CMK (cell line): ENCODE measurements at places on chromosomes 12 and 14.

GRCh38 chr14:97575677-97576076, 778.5 kb downstream of the VRK1 start:
- DNase-seq = no peak

GRCh38 chr12:130787041-130787440, 52.0 kb downstream of the STX2 start:
- no peak for DNase-seq

DNA sequence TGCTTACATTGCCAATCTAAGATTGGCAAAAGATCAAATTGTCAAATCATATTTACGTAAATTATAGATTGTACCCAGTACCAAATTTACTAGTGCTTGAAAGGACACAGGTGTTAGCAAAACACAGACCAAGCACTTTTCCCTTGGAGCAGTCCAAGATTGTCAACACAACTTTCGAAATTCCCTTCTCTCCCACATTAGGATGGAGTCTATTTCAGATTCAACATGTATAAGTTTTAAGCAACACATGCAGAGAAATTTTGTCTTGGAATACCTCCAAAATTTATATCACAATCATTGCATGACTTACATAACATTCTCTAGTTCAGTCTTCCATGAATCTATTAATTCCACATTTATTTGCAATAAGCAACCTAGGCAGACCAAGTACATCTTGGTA, 74.9 kb upstream of the SLCO1C1 start:
- DNase-seq = no peak

DNA sequence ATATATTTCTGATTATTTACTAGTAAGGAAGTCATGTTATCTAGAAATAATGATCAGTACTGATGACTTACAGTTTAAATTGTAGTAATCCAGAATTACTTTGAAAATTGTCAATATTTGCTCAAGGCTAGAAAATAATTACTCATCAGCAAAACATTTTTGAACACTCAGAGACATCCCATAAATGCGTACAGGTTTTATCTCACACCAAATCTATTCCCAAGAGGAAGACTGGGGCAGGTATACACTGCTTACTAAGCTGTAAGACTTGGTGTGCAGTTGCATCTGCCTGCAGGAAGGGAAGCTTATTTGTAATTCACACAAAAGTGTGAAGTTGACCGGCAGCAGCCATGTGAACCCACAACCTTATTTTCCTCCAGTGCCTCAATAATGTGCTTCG, 146.4 kb downstream of the CCER1 start:
- no peak for DNase-seq

GRCh38 chr12:63753743-63754142, 26.0 kb upstream of the RXYLT1 start:
- no peak for DNase-seq

- no peak for DNase-seq
These were observed 35.3 kb downstream of the FBRSL1 start for GRCh38 chr12:132525011-132525832.

GRCh38 chr14:88559852-88560251, 3.0 kb upstream of the ZC3H14 start:
- DNase-seq = no peak

DNA sequence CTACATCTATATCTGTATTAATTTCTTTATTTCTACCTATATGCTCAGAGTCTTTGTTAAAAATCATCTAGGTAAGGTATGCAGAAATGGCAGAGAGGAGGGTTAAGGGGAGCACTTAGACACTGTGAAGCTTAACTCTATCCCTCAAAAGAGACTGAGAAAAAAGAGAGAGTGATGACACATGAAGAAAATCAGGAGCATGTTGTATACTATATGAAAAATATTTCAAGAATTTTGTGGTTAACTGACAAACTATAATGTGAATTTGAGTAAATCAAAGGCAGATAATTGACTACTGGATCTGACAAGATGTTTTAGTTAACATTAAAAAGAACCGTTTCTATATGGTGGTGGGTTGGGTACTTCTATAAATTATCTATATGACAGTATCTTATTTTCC, 1814.2 kb upstream of the SEL1L start:
- DNase-seq = no peak

DNA sequence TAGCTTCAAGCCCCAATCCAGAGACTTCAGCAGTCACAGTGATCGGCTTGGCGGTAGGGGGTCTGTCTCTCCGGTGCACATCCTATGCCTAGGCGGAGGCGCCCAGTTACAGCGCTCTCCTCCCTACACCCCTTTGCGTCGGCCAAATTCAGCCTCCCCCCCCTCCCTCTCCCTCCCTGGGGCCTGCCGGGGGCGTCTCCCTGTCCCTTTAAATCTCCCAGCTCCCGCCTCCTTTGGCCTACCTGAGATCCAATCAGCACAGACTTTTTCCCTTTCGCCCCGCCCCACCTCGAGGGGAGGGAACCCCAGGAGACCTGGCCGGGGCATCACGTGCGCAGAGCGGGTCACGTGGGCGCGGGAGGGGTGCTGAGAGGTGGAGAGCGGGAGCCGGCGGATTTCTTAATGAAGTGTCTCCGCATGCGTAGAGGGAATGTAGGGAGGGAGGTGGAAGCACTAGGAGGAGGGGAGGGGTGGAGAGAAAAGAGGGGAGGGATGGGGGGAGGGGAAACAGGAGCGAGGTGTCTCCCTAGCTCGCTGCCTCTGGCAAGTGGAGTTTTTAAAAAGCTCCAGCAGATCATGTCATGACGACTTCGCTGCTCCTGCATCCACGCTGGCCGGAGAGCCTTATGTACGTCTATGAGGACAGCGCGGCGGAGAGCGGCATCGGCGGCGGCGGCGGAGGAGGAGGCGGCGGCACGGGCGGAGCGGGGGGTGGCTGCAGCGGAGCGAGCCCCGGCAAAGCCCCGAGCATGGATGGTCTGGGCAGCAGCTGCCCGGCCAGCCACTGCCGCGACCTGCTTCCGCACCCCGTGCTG, at the start of gene HOXC13:
Gene HOXC13 (plus strand): TSS at position 506 of the 815 bp plus-strand sequence. CDS start 76 bp downstream, at position 582.
- no peak for DNase-seq

GRCh38 chr12:122753319-122753650, 661 bp downstream of the DENR start:
- no peak for DNase-seq

DNA sequence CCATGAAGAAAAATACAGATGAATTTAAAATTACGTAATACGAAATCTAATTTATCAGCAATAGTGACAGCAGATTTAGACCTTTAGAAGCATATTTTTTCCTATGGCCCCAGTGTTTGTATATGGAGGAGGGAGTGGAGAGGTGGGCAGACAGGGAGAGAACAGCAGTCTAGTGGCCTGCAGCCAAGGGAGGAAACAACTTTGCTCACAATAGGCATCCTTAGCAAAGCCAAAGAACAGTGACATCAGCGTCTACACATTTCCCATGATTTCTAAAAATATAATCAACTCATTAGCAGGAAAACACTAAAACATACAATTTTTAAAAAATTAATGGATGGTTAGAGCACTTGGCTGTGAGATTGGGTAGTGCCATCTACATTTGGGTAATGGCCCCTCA, 622.6 kb upstream of the ATP2B1 start:
- no peak for DNase-seq

DNA sequence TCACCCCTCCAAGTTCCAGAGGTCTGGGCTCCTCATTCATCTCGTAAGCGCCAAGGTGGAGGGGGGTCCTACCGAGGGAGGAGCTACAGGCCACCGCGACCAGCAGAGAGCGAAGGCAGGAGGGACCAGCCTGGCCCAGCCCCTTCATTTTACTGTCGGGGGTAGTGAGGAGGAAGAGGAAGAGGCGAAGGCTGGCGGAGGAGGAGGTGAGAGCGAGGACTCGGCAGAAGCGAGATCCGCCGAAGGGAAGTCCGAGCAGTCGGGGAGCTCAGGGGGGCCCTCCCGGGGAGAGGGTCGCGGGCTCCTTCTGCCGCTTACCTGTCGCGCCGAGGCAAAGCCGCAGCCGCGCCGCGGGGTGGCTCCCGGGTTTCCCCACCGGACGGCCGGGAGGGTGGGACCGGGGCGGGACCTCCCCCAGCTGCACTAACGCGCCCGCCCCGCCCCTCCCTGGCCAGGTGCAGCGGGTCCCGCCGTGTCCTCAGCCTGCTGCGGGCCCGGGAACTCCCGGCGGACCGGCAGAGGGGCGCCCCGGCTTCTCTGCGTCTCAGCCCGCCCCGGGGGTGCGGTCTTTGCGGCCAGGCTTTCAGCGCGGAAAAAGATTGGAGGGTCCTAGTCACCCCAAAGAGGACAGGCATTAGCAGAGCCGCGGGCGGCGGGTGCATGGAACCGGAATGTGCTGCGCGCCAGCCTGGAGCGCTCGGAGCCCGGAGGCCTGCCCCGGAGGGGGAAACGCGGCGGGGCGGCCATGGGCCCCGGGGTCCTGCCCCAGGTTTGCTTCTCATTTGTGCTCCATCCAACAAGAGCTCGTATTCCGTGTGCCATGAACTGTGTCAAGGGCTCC, at the start of gene GALNT6:
Gene GALNT6 (minus strand): TSS at position 124 of the 841 bp plus-strand sequence. CDS start 11,625 bp downstream, outside the sequence.
- DNase-seq = peak; percentile 87

- no peak for DNase-seq
These were observed 319.2 kb upstream of the DDHD1 start for GRCh38 chr14:53472306-53472705.

DNA sequence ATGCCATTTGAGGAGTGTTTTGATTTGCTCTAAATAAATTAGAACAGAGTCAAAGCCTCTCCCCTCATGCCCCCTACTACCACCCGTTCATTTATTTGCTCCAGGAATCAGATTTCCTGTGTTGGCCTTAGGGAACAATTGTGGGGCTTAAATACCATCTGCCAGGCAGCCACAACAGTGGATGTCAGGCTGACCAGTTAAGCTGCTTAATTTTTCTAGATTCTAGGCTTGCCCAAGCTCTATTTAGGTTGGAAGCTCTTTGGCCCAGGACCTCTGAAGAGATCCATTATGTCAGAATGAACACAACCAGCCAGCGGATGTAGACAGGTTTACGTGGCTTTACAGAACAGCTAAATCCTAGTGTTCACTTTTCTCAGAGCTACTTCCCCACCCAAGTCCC, 1.0 kb upstream of the TIMELESS start:
- no peak for DNase-seq

GRCh38 chr12:57372233-57372632, 58.6 kb downstream of the R3HDM2 start:
- no peak for DNase-seq

DNA sequence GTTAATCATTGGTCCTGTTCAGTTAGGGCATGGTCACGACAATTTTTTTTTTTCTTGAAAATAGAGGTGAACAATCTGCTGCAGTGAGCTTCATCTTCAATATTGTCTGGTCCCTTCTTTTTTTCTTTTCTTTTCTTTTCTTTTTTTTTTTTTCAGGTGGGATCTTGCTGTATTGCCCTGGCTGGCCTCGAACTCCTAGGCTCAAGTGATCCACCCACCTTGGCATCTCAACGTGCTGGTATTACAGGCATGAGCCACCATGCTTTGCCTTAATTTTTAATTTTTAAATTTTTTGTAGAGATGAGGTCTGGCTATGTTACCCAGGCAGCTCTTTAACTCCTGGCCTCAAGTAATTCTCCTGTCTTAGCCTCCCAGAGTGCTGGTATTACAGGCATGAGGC, 36.5 kb downstream of the MIPOL1 start:
- DNase-seq = no peak

DNA sequence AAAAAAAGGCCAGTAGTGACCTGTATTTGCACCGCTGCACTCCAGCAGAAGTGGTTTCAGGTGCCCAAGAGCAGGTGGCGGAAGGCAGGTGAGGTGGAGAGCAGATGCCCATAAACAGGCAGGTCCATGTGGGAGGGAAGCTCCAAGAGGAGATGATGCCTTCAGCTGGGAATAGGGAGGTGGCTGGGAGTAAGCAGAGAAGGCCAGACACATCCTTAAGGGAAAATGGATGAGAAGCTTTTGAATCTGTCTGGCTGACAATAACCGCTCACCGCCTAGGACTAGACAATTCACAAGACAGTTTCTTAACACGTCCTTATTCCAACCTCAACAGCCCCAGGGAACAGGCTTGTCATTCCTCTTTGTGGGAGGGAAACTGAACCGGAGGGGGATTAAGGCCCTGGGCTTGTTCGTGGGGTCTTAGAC, 43.9 kb upstream of the PLEKHG6 start:
- DNase-seq = no peak

GRCh38 chr12:8698132-8698851, 501 bp downstream of the RIMKLB start:
- peak; percentile 33 for DNase-seq

GRCh38 chr14:69719501-69719951, 47.4 kb upstream of the SRSF5 start:
- no peak for DNase-seq

GRCh38 chr12:3713483-3713882, 39.4 kb downstream of the CRACR2A start:
- DNase-seq = no peak

GRCh38 chr12:131387281-131388163, 323.4 kb upstream of the SFSWAP start:
- peak; percentile 84 for DNase-seq

DNA sequence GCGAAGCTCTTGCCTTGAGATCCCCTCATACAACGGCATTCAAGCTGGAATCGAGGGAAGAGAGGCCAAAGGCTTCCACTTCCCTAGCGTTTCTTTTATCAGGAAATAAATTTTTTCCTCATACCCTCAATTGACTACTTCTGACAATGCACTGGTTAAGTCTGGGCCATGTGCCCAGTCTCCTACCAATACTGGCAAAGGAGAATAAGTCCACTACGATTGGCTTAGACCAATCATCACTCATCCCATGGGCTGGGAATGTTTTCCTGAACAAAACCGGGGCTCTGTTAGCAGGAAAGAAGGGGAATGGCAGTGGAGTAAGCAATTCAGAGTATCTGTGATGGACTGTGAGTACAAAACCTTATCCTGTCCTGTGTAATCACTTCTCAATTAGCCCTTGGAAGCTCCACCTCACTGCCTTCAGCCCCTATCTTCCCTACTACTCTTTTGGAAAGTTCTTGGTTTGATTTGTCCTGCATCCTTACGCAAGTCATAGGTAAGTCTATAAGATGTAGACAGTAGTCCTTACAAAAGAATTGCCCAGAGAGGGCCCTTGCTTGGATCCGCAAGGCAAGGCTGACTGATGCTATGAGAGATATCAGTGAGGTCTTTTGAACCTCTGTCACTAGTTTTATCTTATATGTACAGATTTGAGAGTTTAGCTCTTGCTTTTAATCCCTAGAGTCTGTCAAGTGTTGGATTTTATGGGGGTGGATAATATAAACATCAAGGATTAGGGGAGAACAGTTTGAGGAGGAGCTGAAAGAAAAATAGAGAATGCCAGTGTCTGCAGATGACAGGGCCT, 36.3 kb upstream of the CDK17 start:
- no peak for DNase-seq

- no peak for DNase-seq
These were observed 172.7 kb downstream of the ANO6 start for GRCh38 chr12:45388545-45388944.

GRCh38 chr12:132600048-132601032, 10.0 kb downstream of the LRCOL1 start:
- no peak for DNase-seq

GRCh38 chr14:30114051-30114450, 186.4 kb upstream of the PRKD1 start:
- DNase-seq = no peak

GRCh38 chr12:102833687-102834441, 83.2 kb downstream of the PAH start:
- no peak for DNase-seq

DNA sequence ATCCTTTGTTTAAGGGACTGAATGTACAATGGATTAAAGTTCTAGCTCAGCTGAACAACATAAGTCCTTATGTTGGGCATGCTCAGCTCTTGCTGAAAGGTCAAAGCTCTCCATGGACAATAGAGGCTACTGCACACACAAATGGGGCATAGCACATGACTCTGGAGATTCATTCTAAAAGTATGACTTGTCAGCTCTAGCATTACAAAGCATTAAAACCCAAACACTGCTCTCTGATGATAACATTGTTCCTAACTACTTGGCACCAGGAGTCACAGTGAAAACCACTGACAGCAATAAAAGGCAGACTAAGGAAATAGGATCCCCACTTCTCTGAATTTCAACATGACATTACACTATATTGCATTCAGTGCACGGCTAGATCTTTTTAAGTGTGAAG, 21.9 kb upstream of the FSCB start:
- DNase-seq = no peak
